ENCODE measurements at places on chromosomes 2 and 18. TPM values are rescaled to one million over a fixed set of nuclear protein-coding genes. Genes with fewer than 3 reads are reported as not detected.

Gene BOK
- 49.6 TPM for total RNA-seq

Gene IL1F10
- not detected for total RNA-seq

DNA sequence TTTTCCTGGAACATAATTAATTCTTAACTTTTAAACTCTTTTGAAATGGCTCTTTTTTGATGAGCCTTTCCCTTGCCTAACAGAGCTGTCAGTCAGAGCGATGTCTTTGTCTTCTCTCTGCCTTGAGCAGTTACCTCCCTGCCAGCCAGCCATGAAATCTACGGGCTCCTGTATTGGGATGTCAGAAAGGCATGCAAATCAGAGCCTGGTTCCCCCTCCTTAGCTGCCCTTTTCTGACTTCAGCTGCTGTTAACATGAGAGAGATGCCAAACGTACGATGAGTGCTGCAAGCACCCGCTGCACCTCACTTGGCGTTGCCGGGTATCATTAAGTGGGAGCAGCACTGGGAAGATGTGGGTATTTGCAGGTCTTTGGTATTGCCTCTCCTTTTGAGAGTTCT lies 131.4 kb upstream of the BOD1L2 start:
- no peaks in the 10 kb centered on the region for H3K27me3 ChIP-seq
- H3K4me1 ChIP-seq: no peaks in the 10 kb centered on the region
- H3K4me3 ChIP-seq: no peak overlapping the region
- no peaks in the 10 kb centered on the region for H3K36me3 ChIP-seq

- H3K27ac ChIP-seq: no peak overlapping the region
- H3K4me1 ChIP-seq: no peaks in the 10 kb centered on the region
- no peaks in the 10 kb centered on the region for H3K36me3 ChIP-seq
- DNase-seq: no peak
Observed at GRCh38 chr2:216286616-216287231, 85.6 kb downstream of the MARCHF4 start.

GRCh38 chr2:47620770-47621437 lies 162.0 kb upstream of the MSH6 start:
- H3K36me3 ChIP-seq: no peaks in the 10 kb centered on the region
- no peaks in the 10 kb centered on the region for H3K27me3 ChIP-seq
- no peak overlapping the region for H3K4me3 ChIP-seq
- peaks cover 5% of the 10 kb centered on the region for H3K4me1 ChIP-seq
- no peak for DNase-seq
- H3K27ac ChIP-seq: no peak overlapping the region

DNA sequence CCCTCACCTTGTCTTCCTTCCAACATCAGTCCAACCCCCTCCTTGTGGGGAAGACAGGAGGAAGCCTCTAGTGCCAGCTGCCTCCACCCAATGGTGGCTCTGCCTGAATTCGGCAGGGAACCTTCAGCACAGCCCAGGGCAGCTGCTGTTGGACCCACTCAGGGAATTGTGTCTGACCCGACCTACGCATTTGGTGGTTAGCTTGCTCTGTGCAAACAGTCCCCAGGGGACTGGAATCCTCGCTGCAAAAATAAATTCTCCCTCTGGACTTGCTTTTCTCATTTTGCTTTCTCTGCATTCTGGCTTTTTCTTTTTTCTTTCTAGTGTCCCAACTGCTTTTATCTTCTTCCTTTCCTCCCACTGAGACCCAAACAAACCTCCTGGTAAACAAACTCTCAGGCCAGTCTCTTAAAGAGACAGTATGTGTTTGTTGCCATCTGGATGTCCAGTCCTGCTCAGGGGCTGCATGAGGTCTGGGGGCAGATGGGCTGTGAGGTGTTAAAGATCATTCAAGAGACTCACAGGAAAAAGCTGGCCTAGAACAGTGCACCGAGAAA lies 137.7 kb upstream of the HAAO start:
- peak overlapping the region; percentile 84 for H3K27ac ChIP-seq
- DNase-seq: no peak
- no peaks in the 10 kb centered on the region for H3K4me1 ChIP-seq

DNA sequence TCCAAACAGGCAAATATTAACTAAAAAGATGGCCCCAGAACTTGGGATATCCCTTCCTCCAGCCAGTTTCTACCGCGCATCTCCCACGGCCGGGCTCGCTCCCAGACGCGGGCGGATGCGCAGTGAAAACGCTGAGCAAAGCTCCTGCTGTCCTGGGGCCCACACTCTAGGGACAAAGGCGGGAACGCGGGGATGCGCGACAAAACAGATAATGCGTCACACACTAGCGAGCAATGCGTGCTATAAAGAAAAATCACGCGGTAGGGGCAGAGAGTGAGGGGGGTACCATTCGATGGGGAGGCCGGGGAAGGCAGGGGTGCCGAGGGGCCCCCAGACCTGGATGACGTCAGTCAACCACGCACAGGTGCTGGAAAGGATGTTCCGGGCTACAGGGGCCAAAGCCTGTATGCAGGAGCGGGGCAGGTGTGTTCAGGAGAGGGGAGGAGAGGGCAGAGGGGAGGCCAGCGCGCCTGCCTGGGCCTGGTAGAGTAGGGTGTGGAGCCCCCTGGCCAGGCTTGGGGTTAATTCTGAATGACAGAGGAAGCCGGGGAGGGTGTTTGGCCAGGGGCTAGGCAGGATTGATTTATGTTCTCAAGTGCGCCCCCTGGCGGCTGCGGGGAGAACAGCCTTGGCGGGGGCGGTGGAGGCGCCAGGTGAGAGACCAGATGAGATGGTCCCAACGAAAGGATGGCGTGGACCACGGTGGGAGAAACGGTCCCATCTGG lies 14.9 kb upstream of the ITM2C start:
- H3K4me1 ChIP-seq: no peaks in the 10 kb centered on the region
- no peaks in the 10 kb centered on the region for H3K27me3 ChIP-seq
- no peak overlapping the region for H3K27ac ChIP-seq
- no peak overlapping the region for H3K4me3 ChIP-seq
- no peaks in the 10 kb centered on the region for H3K36me3 ChIP-seq
- DNase-seq: peak; percentile 52

- H3K4me1 ChIP-seq: no peaks in the 10 kb centered on the region
- H3K27ac ChIP-seq: no peak overlapping the region
- no peaks in the 10 kb centered on the region for H3K36me3 ChIP-seq
- DNase-seq: no peak
- H3K4me3 ChIP-seq: no peak overlapping the region
- no peaks in the 10 kb centered on the region for H3K27me3 ChIP-seq
Observed at GRCh38 chr2:204143216-204144014, 206.9 kb downstream of the ICOS start.

DNA sequence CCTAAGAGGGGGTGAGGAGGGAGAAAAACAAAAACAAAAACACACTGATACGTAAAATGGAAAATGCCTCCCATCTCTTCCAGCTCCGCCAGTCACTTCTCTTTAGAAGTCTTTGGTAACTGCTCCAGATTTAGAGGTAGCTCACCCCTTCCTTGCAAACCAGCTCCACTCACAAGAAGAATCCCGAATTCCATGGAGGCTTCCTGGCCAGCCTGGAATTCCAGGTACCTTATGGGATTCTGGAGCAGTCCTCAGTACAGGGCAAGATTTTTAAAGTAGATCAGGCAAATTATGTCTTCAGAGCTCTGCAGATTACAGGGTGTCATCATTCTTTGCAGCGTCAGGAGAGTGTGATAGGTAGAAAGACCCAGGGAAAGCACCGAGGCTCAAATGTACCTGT lies 4.8 kb downstream of the STON1 start:
- peaks cover 7% of the 10 kb centered on the region for H3K4me1 ChIP-seq
- H3K27me3 ChIP-seq: no peaks in the 10 kb centered on the region
- no peak overlapping the region for H3K4me3 ChIP-seq
- no peak for DNase-seq
- H3K36me3 ChIP-seq: no peaks in the 10 kb centered on the region

DNA sequence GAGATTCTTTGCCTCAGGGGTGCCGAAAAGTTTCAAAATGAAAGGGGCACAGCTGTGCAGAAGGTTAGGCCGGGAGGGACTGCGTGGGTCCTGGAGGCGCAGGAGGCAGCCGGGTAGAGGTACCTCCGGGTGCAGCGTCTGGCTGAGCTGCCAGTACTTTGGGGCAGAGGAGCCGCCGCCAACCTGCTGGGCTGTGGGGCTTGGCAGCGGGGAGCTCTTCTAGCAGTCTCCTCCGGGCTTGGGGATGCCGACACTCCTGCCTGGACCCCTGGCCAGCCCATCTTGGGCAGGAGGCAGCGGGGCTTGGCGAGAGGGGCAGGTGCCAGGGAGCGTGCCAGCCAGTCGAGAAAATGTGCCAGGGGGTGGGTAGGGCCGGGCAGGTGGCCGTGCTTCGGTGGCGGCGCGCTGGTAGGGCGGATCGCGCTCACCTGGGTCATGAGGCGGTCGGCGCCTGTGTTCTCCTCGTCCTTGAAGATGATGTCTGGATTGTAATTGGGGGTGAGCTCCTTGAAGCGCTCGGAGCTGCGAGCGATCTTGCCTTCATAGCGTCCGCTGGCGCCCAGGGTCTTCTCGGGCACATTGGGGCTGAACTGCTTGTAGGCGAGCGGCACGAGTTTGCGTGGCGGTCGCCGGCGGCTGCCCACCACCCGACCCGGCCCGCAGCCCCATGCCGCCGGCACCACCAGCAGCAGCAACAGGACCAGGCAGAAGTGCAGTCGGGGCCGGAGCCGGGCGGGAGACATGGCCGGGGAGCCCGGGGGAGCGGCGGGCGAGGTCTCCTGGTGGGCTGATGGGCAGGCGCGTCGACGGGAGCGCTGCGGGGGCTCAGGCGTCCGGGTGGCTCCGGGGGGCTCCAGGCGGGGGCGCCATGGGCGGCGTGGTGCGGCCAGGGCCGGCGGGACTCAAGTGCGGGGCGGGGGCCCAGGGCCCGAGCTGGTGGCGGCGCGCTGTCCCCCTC lies 717 bp downstream of the IHH start:
- no peak overlapping the region for H3K27ac ChIP-seq
- peaks cover 2% of the 10 kb centered on the region for H3K27me3 ChIP-seq
- no peaks in the 10 kb centered on the region for H3K36me3 ChIP-seq

Measured in tibial nerve (tissue), 4 donors.